Osteocyte (in vitro differentiated cells): ENCODE measurements at places on chromosomes 12 and 14.

DNA sequence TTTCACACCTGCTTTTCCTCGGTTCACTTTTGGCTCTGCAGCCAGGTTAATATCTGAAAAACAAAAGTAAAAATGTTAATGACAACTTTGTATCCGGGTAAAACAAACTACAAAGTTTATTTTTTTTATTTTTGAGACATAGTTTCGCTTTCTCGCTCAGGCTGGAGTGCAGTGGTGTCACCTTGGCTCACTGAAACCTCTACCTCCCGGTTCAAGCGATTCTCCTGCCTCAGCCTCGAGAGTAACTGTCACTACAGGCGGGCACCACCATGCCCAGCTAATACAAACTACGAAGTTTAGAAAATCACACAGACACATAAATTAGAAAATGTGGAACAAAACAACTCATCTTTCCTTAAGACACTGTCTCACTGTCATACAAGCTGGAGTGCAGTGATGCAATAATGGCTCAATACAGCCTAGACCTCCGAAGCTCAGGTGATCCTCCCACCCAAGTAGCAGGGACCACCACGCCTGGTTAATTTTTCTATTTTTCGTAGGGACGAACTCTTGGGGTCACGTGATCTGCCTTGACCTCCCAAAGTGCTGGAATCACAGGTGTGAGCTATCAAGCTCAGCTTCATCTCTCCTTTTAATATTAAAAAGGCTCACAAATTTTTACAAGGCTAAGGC lies 38.1 kb downstream of the HNRNPC start:
- no peak for DNase-seq

- no peak for DNase-seq
Observed at GRCh38 chr12:3200814-3201233, 123.6 kb downstream of the TSPAN9 start.

DNA sequence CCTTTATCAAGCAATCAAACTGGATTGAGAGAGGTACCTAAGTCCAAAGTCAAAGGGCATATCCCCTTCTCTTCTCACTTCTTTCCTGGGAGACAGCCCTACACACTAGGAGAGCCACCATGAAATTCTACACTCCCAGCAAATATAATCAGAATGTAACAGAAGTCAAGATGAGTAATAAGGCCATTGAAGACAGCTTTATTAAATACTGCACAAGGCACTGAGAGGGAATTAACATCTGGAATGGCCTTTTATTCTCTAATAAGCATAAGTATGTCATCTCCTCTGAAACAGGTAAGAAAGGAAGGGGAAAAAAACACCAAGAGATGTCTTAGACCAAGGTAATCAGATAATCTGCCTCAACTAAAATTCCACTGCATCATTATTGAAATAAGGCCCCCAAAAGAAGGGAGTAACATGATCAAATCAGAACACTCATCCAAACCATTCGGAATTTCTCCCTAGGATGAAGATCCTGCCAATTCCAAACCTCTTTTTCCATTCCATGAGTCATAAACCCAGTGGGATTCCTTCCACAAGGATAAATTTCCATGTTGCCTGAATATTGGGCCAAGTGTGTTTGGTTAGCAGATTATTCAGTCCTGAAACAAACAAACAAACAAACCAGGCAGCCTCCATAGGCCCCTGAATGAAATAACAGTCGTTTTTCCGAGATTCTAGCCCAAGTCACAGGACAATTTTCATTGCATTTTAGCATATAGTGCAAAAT lies 19.9 kb downstream of the SLC35F4 start:
- DNase-seq: no peak

- no peak for DNase-seq
Observed at GRCh38 chr12:127680516-127680915, 586.5 kb upstream of the TMEM132C start.

DNA sequence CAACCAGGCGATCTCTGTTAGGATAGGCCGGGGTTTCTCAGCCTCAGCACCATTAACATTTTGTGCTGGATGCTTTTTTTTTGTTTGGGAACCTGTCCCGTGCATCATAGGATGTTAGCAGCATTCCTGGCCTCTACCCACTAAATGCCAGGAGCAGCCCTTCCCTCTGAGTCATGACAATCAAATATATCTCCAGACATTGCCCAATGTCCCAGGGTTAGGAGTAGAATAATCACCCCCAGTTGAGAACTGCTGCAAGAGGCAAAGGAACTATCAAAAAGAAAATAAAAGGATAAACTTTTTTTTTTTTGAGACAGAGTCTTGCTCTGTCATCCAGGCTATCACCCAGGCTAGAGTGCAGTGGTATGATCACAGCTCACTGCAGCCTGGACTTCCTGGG lies 76.0 kb downstream of the ACACB start:
- no peak for DNase-seq

GRCh38 chr14:92655419-92656201 lies 92.8 kb downstream of the LGMN start:
- DNase-seq: no peak

GRCh38 chr12:69389831-69390230 lies 30.3 kb downstream of the YEATS4 start:
- no peak for DNase-seq

DNA sequence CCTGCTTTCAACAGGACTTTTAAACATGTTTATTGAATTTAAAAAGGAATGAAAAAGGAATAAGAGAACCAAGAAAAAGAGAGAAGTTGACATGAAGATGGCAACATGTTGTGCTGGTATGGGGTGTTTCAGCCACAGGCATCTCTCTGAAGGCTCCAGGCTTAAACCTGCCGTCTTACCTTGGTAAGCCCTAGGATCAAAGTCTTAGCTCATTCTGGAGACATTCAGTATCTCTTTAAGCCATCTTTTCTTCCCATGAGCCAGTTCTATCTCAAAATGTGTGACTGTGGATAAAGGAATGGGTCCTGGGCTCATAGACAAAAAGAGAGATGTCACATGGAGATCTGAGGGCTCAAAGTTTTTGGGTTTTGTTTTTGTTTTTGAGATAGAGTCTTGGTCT lies 1.6 kb upstream of the TFCP2 start:
- DNase-seq: no peak

GRCh38 chr12:128693771-128694170 lies 130.0 kb downstream of the SLC15A4 start:
- DNase-seq: no peak

DNA sequence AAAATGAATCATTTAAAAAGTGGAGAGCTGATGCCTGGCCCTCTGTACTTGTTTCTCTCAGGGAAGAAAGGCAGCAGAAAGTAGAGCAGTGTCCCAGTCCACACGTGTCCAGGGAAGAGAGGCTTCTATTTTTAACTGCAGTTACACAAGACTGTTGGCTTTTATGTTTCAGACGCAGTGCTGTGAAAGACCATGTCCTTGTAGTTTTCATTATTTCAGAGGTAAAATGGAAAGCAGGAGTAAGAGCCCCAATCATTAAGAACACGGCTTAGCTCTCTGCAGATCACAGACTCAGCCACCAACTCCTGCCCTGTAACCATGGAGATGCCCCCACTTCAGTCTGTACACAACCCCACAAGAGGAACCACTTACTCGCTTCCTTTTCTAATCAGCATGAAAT lies 336.3 kb downstream of the DAD1 start:
- no peak for DNase-seq

GRCh38 chr14:39368261-39368959 lies 63.8 kb downstream of the FBXO33 start:
- DNase-seq: no peak

GRCh38 chr14:48970943-48971342 lies 615.2 kb downstream of the RPS29 start:
- DNase-seq: no peak

DNA sequence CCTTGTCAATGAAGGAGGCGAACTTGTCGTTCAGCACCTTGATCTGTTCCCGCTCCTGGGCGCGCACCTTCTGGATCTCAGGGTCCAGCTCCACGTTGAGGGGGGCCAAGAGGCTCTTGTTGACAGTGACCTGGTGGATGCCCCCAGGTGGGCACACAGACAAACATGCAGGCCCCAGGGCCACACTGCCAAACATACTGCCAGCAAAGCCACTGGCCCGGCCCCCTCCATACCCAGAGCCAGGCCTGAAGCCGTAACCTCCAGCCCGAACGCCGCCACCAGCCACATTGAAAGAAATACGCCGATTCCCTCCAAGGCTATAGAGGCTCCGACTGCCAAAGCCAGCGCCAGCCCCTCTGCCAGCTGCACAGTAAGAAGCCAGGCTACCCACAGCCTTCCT lies 337 bp downstream of the KRT74 start:
- no peak for DNase-seq

- no peak for DNase-seq
Observed at GRCh38 chr12:47110718-47111391, 31.1 kb upstream of the AMIGO2 start.

GRCh38 chr12:124655048-124655697 lies 87.8 kb upstream of the NCOR2 start:
- DNase-seq: no peak

DNA sequence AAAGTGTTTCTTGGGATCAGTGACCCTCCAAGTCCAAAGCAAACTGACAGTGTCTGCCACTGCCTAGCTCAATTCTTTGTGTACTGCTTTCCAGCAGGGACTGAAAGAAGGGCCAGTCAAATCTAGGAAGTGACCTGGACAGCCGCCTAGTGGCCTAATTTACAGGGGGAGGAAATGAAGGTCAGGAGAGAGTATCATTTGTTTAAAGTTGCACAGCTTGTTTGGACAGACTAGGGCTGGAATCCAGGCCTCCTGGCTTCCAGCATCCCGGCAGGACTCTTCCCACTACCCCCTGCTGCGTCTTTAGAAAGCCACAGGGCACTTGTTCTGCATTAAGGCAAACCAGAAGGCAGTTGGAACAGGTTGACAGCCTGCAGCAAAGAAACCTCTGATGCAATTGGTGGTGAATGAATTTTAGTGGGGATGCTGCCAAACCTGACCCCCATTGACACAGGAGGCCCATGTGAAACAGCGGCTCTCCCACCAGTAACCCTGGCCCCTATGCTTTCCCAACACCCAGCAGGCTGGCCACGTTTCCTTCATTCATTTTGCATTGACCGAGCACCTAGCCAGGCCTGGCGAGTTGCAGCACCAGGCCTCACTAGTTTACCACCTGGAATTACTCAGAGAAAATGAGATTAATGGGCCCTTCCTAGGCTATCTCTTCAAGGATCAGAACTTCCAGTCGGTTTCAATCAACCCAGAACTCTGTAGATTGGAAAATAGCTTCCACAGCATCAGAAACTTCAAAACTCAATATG lies 28.2 kb downstream of the GALNT16 start:
- no peak for DNase-seq

- DNase-seq: no peak
Observed at GRCh38 chr14:85867450-85867849, 337.5 kb downstream of the FLRT2 start.

DNA sequence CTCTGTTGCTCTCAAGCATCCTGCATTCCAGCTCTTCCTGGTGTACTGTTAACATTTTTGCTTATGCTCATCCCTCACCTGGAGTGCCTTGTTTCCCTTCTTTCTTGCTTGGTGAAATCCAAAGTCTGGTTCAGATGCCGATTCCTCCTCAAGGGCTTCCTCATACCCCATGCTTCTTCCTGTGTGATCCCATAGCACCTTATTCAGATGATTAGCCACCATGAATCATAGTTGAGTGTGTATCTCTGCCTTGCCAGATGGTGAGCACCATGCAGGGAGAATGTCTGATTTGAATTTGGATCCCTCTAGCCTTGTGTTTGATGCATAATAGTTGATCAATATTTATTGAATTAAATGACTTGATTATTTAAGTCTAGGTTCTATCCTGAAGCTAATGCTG lies 39.4 kb upstream of the ANO4 start:
- no peak for DNase-seq

DNA sequence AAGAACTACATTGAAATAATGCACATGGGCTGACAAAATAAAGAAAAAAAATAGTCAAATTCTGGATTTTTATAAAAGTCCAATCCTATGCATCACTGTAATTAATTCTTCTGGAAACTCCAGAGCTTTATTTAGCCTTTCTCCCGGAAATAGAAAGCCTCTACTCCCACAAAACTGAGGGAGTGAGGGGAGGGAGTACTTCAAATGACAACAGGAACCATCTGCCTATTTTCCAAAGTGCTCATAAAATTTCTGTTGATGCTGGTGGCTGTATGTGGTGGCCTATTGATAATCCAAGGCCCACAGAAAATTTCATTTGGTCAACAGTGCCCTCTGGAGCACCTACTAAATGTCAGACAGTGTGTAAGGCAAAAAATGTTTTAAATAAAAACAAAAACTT lies 64.6 kb downstream of the KIF21A start:
- DNase-seq: no peak

DNA sequence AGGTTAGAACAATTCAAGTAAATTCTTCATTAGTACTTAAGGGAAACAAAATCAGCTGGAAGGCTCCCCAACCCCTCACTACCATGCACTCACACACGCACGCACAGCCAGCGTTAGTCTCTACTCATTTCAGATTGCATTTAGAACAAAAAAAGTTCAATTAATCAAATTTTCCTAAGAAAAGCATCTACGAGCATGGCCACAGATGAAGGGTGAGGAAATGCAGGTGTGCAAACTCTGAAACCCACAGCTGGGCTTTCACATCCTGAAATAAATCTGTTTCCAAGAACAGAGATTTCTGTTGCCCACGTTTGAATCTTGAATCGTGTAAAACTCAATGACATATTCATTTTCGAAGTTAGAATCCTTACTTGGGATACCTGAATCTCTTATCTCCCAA lies 62.6 kb downstream of the SEL1L start:
- DNase-seq: no peak

- no peak for DNase-seq
Observed at GRCh38 chr12:113039911-113040445, 16.6 kb upstream of the DTX1 start.

- no peak for DNase-seq
Observed at GRCh38 chr14:60977847-60978246, 3.0 kb downstream of the TRMT5 start.

- DNase-seq: no peak
Observed at GRCh38 chr14:36217732-36218131, 41.2 kb upstream of the PTCSC3 start.

GRCh38 chr14:75904311-75904710 lies 77.5 kb downstream of the TGFB3 start:
- DNase-seq: no peak

- no peak for DNase-seq
Observed at GRCh38 chr12:52268212-52268611, 6.2 kb upstream of the KRT86 start.

- DNase-seq: peak; percentile 81
Observed at GRCh38 chr14:104390221-104390931, 189.2 kb upstream of the C14orf180 start.

- DNase-seq: no peak
Observed at GRCh38 chr12:98814254-98814653, 169.2 kb downstream of the APAF1 start.

DNA sequence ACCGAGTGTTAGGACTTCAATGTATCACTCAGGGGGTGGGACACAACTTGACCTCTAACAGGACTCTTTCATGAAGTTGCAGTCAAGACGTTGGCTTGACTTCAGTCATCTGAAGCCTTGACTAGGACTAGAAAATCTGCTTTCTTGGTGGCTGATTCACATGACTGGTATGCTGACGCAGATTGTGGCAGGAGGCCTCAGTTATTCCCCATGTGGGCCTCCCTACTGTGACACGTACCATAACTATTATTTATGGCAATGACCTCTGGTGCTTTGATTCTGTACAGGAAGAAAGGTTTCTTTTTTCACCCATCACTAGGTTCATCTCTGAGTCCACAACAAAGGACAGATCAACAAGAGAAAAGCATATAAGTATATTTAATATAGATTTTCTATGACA lies 270.4 kb downstream of the NEDD1 start:
- no peak for DNase-seq

- DNase-seq: no peak
Observed at GRCh38 chr12:308511-308910, 45.9 kb upstream of the SLC6A13 start.

GRCh38 chr12:3568695-3569094 lies 77.7 kb downstream of the PRMT8 start:
- DNase-seq: no peak

- DNase-seq: no peak
Observed at GRCh38 chr14:56121816-56122215, 3.6 kb downstream of the PELI2 start.
